ENCODE measurements at places on chromosomes 11 and 22.

DNA sequence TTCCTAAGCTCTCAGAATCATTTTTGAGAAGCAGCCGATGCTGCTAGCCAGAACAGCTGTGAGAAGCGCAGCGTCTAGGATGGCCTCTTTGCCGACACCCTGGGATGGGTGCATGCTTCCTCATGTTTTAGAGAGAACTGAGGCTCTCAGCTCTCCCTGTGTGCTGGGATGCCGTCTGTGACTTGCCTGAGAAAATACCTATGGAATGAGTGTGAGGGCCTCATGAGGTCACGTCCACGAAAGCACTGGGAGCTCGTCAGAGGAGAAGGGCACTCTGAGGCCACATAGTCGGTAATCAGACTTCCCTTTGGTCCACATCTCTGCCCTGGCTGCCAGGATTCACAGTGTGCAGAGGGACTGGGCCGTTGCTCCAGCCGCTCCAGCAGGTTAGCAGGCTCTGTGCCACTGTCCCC lies 54.7 kb downstream of the MICAL3 start:
- DNase-seq: no peak

DNA sequence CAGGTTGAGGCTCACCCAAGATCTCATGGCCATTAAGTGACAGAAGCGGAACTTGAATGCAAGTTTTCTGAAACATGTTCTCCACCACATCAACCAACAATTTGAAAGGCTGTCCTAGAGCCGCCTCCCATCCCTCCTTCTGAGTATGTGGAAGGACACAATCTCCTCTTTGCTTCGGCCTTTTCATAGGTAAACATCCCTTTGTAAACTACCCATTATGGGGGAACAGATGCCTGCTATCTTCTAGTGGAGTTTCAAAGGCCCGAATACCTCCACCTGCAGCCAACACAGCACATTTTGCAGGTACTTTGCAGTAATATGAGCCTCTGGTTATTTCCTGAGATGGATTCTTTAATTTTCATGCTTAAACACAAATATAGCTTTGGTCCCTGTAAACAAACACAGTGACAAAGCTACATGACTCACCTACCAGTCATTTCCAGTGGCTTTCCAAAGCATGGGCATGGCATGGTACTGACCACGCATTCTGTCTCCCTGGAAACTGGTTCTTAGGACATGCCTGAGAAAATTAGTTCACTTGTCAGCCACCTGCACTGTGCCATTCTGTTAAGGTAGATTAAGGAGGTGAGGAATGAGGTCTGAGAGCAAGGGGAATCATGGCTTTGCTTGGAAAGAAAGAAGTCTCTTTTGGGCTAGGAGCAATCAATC lies 60.2 kb downstream of the EHF start:
- DNase-seq: peak; percentile 14

- DNase-seq: no peak
These were observed 5.7 kb upstream of the OR51B4 start for GRCh38 chr11:5307256-5308019.

DNA sequence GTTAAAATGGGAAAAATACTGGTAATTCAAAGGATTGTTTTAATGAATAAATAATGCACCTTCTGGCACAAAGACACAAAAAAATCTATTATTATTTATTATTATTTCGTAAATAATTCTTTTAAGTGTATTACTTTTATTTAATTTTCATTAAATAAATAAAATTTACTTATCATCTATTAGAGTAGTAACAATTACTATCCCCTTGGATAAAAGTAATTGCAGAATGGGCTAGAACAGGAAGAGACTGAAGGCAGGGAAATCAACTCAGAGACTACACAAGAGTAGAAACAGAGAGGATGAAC lies 23.0 kb downstream of the OR8B12 start:
- DNase-seq: no peak

DNA sequence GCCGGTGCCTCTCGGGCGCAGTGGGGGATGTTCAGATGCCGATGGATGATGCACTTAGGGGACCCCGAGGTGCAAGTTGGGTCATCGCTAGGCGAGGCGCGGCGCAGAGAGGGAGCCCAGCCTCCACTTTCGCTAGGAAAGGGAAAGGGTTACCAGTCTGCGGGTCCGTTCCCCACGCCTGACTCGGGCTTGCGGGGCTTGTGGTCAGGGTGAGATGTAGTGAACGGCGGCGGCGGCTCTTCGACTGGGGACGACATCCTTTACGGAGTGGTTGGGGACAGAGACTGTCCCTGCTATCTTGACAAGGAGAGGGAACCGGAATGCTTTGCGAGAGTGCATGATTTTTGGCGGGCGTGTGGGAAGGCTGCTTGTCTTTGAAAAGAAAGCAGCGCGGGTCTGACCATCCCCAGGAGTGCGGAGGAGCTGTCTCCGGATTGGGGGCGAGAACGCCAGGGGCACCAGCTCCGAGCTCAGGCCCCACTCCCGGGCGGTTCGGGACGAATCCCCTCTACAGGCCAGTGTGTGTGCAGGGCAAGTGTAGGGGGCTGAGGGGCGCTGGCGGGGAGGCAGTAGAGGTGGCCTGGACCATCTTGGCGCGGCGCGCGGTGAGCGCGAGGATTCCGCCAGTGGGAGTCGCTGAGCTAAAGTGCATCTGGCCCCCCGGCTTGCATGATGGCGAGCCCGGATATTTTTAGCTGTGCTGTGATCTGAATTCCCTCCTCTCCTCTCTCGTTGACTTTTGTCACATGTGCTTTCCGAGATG lies 1.1 kb downstream of the FAT3 start:
- DNase-seq: peak; percentile 21

DNA sequence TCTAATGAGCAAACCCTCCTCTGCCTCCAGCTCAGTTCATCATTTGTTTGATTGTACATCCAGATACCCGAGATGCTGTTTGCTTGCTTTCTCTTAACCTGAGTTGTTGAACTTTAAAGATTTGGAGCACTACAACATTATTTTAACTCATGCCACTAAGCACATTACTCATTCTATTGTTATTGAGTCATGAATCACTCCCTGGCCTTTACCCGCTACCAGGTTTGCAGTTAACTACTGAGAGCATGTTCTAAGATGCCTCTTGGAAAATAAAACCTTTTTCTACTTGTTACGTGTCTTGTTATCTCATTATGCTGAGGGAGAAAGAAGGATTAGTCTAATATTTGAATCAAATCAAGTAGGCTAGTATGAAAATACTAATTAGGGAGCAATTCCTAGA lies 720.6 kb upstream of the ANO5 start:
- DNase-seq: no peak

Data from NCI-H748 treated with DMSO at 0.1 percent for 48 hours (cell line).